Activated CD4-positive, alpha-beta T cell treated with anti-CD3 and anti-CD28 coated beads, Interleukin-2, Interleukin-6, amounts not matched to agents 100 ng/mL and 50 ng/mL, durations not matched to agents 16 hours and 8 hours (primary cell): ENCODE measurements at places on chromosomes 6 and 20.

GRCh38 chr6:38510205-38510604 lies 129.5 kb downstream of the BTBD9 start:
- DNase-seq: no peak

- no peak for DNase-seq
These were observed 37.9 kb upstream of the CHD6 start for GRCh38 chr20:41655962-41656618.

- DNase-seq: no peak
These were observed 506.4 kb upstream of the SOX4 start for GRCh38 chr6:21087188-21087587.

- no peak for DNase-seq
These were observed 11.9 kb downstream of the CUL9 start for GRCh38 chr6:43193929-43194328.
